Vagina (tissue), 2 donors: ENCODE measurements at places on chromosomes 1 and 21. TPM values are rescaled to one million over a fixed set of nuclear protein-coding genes. Genes with fewer than 3 reads are reported as not detected.

The TACSTD2 gene
- 203 TPM for total RNA-seq

The OR2T33 gene
- not detected for total RNA-seq

The FCRL6 gene
- total RNA-seq: not detected

The PODN gene
- total RNA-seq: 207 TPM

The SLC6A9 gene
- total RNA-seq: 24.3 TPM

The DNAI4 gene
- total RNA-seq: 10.3 TPM

The PGLYRP3 gene
- total RNA-seq: 28.7 TPM

The OR6N1 gene
- total RNA-seq: not detected
